ENCODE measurements at places on chromosomes 3 and 15. TPM values are rescaled to one million over a fixed set of nuclear protein-coding genes. Genes with fewer than 3 reads are reported as not detected.

CRABP1 gene
- 5.3 TPM for total RNA-seq

C3orf49 gene
- total RNA-seq: not detected

CPA3 gene
- not detected for total RNA-seq

FEZF2 gene
- 19.1 TPM for total RNA-seq

TEX55 gene
- not detected for total RNA-seq

GUCA1C gene
- total RNA-seq: not detected

UPK1B gene
- total RNA-seq: not detected

GABRB3 gene
- total RNA-seq: 135 TPM

SNX4 gene
- 70.4 TPM for total RNA-seq

PLA2G4D gene
- not detected for total RNA-seq

DUOX1 gene
- not detected for total RNA-seq

GPD1L gene
- total RNA-seq: 74.2 TPM

PDIA5 gene
- total RNA-seq: 5.0 TPM

ST8SIA2 gene
- total RNA-seq: 150 TPM

PPP1R14D gene
- total RNA-seq: not detected

ZBBX gene
- 6.9 TPM for total RNA-seq

TMEM266 gene
- total RNA-seq: 3.8 TPM

TMEM108 gene
- total RNA-seq: 54.1 TPM

TTC21A gene
- 12.8 TPM for total RNA-seq

CCK gene
- total RNA-seq: 7.8 TPM

FGF7 gene
- 0.94 TPM for total RNA-seq

LYZL4 gene
- not detected for total RNA-seq

DNAJC19 gene
- 54.8 TPM for total RNA-seq

ATG3 gene
- total RNA-seq: 45.4 TPM

ARHGAP31 gene
- 6.9 TPM for total RNA-seq

ZNF662 gene
- 35.7 TPM for total RNA-seq

DUOXA1 gene
- total RNA-seq: not detected

CELF6 gene
- total RNA-seq: 15.7 TPM

GPR171 gene
- not detected for total RNA-seq

ZWILCH gene
- 33.8 TPM for total RNA-seq

RHOV gene
- 8.1 TPM for total RNA-seq

RUVBL1 gene
- 47.3 TPM for total RNA-seq

BUB1B gene
- total RNA-seq: 8.8 TPM

DENND4A gene
- total RNA-seq: 88.0 TPM

TEX9 gene
- 28.2 TPM for total RNA-seq

FANCD2OS gene
- total RNA-seq: not detected

NANOGP8 gene
- total RNA-seq: not detected

SIDT1 gene
- total RNA-seq: 4.7 TPM

CCR8 gene
- not detected for total RNA-seq
